ENCODE measurements at places on chromosomes 3 and 15. TPM values are rescaled to one million over a fixed set of nuclear protein-coding genes. Genes with fewer than 3 reads are reported as not detected.

- DNase-seq, result no peak
Observed at GRCh38 chr3:134363381-134363755, 10.9 kb downstream of the AMOTL2 start.

DNA sequence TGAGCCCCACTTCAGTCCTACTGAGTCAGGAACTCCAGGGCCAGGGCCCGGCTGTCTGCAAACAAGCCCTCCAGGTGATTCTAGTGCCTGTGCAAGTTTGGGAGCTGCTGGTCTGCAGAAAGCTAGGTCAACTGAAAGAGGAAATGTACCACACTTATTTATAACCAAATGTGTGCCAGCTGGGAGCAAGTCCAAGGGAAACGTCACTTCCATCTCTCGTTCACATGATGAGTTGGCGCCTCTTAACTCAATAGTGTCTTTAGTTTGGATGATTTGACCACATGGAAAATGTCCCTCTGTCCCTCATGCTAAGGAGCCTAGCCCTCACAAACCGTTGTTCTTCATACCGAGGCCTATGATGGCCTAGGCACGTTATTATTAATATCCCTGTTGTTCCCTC is 43.2 kb downstream of the GOLGA8S start:
- DNase-seq, result peak; percentile 47

The TMEM207 gene
- not detected for total RNA-seq

The TP63 gene
- 0.11 TPM for total RNA-seq

The NEO1 gene
- 11.1 TPM for total RNA-seq

DNA sequence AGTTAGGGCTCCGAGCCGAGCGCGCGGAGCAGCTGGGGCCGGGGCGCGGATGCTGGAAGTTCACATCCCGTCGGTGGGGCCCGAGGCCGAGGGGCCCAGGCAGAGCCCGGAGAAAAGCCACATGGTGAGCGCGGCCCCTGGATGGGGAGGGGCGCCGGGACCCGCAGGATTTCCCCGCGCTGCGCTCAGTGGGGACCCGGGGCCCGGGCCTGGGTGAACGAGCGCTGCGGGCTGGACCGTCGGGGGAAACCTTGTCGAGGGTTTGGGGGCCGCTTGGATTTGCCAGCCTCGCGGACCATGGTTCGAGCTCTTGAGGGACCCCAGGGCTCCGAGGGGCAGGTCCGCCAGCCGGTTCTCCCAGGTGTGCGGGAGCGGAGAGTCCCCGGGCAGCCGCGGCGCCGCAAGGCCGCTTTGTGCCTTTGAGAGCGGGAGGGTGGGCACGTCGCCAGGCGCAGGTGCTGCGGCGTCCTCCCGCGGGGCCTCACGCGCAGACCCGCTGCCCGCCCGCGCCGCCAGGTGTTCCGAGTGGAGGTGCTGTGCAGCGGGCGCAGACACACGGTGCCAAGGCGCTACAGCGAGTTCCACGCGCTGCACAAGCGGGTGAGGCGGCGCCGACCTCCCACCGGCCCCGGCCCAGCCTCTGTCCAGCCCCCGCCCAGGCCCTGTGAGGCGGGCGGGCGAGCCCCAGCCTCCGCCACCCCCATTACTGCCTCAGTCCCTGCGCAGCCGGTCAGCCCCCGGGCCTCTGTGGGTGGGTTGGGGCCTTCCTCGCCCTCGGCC is at the start of gene SNX22:
Gene SNX22, plus strand, starts transcription at position 5 of the 780 bp plus-strand sequence. Its CDS starts 45 bp downstream, at position 50.
- peak; percentile 48 for DNase-seq

GRCh38 chr15:67878712-67879206 is 38.9 kb upstream of the RNU6-1 start:
- no peak for DNase-seq
